ENCODE measurements at places on chromosomes 7 and 10. TPM values are rescaled to one million over a fixed set of nuclear protein-coding genes. Genes with fewer than 3 reads are reported as not detected.

GRCh38 chr7:100397315-100398081 is 24.2 kb downstream of the PILRA start:
- no peak for DNase-seq

GRCh38 chr10:77392851-77393250 is 244.8 kb downstream of the KCNMA1 start:
- peak; percentile 98 for DNase-seq

DNA sequence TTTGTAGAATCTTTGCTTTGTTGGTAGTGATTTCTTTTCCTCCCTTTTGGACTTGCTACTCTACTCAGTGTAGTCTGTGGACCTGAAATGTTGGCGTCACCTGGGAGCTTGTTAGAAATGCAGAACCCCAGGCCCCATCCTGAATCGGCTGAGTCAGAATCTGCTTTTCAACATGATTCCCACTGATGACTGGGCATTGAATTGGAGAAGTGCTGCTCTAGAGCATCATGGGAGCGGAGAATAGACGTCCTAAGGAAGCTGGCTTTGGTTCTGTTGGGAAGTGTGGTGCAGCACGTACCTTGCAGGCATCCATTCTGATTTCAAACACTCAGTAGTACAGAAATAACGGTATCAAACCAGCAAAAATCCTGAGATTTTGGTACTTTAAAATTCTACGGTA is 54.7 kb downstream of the RBM33 start:
- DNase-seq, result no peak

GRCh38 chr10:59078978-59079377 is 97.5 kb upstream of the PHYHIPL start:
- peak; percentile 5 for DNase-seq

GRCh38 chr7:130134106-130134636 is 63.8 kb downstream of the KLHDC10 start:
- DNase-seq, result no peak

DNA sequence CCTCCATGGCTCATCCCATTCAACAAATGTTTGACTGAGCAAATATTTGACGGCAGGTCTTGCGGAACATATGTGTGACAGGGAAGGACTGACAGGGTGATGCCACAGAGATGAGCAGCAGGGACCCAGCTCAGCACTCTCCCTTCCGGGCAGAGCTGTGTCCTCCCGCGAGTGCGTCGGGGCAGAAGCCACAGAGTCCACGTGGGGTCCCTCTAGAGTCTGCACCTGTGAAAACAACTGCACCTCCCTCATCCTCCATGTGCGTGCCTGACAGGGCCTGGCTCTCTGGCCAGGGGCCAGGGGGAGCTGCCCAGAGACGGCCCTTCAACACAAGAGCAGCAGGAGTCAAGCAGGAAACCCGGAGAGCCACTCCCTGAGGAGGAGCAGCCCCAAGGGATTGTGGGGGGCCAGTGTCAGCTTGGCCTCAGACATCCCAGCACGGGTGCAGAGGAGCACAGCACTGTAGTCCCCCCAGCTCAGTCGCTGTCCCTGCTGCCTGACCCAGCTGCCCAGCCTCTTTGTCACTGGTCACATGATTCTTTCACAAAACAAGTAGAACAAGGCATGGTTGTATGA is 83.6 kb upstream of the TMEM72 start:
- no peak for DNase-seq

DNA sequence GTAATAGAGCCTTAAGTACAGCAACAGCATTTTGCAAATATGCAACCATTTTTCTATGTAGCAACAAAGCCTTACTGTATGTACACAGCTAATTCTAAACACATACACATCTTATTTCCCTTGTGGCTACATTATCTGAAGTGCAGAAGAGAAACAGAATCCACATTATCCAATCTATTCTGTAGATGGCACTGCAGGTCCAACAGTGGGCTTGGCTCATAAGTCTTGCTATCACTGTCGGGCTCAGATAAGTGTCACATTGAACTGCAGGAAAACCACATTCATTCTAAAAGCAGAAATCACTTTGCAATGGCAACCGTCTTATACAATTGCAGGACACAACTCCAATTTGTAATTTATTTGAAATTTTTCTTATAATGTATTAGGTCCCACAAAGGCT is 109.8 kb upstream of the NOBOX start:
- DNase-seq, result no peak

DNA sequence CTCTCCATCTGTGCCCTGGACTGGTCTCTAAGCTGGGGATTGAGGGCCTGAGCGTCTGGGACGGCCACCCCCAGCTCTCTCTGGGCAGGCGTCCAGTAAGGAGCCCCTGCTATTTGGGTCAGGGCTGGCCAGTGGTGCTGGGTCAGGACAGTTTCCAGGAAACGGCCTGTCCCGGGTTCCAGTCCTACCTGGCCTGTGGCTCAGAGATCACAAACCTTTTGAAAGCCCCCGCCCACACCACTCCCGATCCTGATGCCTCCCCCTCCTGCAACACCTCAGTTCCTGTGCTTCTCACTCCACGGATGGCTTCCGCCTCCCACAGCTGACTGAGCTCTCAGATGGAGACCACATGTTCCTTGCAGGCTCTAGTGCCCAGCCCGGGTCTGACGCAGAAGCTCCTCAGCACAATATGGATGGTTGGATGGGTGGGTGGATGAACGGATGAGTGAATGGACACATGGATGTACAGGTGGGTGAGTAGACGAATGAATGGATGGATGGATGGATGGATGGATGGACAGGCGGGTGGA is 91.7 kb upstream of the PDGFA start:
- DNase-seq, result no peak

DNA sequence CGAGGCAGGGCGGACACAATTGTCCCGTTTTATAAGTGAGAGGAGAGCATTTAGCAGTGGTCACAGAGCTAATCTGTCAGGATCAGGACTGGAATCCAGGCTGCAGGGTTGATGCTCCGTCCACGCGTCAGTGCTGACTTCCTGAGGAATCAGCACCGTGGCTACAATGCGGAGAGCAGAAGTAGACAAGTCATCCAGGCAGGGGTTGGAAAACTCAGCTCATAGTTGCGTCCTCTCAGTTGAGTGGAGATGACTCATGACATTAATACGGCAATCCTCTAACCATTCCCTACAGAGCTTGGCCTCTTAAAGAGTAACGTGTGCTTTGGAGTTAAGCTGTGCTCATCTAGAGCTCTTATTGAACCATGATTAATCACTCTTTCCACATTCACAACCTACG is 17.1 kb upstream of the HTR5A start:
- DNase-seq, result peak; percentile 46

DNA sequence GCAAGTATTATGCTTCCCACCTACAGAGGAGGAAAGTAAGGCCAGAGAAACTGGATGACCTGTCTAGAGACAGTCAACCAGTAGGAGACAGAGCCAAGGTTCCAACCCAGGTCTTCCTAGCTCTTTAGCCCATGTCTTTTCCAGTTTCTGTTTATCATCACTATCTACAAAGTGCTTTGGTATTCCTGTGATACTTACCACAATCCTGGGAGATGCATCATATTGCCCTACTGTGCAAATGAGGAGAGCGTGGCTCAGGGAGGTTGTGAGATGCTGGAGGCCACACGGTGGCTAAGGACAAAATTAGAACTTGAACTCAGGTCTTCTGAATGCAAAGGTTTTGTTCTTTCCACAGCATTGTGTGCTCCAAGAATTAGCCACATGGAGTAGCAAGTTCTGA is 11.2 kb upstream of the PLEKHA1 start:
- DNase-seq, result no peak

- no peak for DNase-seq
Observed at GRCh38 chr10:13758756-13759155, 172.0 kb downstream of the PRPF18 start.

GRCh38 chr10:80487421-80487785 is 33.3 kb downstream of the TSPAN14 start:
- DNase-seq, result no peak

- no peak for DNase-seq
Observed at GRCh38 chr7:106193661-106194060, 81.5 kb upstream of the SYPL1 start.

The UTF1 gene
- not detected for total RNA-seq

The CRCP gene
- 37.9 TPM for total RNA-seq

The PRSS58 gene
- not detected for total RNA-seq

The OPALIN gene
- total RNA-seq, result not detected

The ZNF273 gene
- 9.6 TPM for total RNA-seq

The SLIT1 gene
- not detected for total RNA-seq

The MRLN gene
- not detected for total RNA-seq

The NUDT5 gene
- total RNA-seq, result 82.7 TPM

The SSMEM1 gene
- 0.13 TPM for total RNA-seq
